Umbilical cord (tissue), 2 donors: ENCODE measurements at places on chromosomes 2 and 18.

- no peak for DNase-seq
Observed at GRCh38 chr2:241232736-241233575, 44.5 kb downstream of the ANO7 start.

DNA sequence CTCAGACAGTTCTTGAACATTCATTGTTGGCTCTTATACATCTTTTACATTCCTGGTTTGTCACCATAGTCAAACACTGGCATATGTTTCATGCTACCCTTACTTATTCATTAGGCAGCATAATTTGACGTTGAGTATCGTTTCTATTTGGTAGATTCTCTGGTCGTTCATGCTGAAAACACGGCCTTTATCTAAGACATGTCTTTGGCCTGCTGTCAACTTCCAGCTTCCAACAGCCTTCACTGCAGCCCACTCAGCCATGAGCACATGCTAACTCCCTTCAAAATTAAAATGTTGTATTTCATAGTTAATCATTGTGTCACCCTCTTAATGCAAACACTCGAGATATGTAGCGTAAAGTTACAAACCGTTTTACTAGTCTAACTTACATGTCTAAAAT, 493.0 kb upstream of the NRP2 start:
- DNase-seq: no peak

GRCh38 chr2:118974103-118974993, 32.4 kb downstream of the MARCO start:
- DNase-seq: no peak

DNA sequence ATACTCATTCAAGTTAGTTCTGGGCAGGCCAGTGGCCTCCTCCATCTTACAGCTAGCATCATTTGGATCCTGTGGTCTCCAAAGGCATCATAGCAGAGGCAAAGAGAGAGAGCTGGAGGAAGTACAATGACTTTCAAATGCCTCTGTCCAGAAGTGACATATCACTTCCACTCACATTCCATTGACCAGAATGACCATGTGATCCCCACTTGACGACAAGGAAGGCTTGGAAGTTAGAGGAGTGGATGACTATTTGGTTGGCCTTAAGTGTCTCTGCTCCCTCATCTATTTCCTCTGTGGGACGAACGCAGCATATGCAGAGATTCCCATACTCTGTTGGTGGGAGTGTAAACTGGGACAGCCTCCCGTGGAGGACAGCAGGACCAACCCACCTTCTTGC, 27.8 kb upstream of the MLPH start:
- no peak for DNase-seq

- no peak for DNase-seq
Observed at GRCh38 chr2:18455236-18455862, 105.1 kb downstream of the RDH14 start.

GRCh38 chr18:3869848-3870247, 419.9 kb downstream of the TGIF1 start:
- peak; percentile 41 for DNase-seq

DNA sequence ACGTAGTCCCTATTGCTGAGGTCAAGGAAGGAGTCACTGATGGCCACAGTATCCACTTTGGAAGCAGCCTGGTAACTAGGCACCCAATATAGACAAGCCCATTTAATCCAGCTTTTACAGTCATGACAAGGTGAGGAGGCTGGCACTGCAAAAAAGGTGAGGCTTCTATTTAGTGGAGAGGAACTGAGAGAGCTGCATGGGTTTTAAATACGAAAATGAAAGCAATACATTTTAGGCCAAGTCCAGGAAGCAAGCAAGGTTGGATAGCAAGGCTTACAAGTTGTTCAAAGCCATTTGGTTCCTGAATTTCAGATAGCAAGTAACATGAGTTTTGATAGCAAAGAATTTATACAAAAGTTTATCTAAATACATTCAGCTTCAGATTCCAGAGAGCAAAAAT, 80.4 kb downstream of the SGPP2 start:
- no peak for DNase-seq

DNA sequence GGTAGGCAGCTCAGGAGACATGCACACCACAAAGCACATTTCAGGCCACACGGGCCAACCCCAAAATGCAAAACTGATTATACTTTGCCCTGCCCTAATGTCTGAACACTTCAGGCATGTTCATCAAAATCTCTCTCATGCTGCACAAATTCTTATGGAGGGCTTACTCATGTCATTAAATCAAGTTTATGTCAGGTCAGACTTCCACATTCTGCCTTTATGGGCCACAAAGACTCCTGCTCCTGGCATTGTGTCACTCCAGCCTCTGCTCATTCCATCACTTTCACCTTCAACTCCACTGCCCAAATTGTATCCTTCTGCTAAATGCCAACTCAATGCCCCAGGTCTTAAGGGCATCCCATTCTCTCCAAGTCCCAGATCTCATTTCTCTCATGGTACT, 9.2 kb downstream of the UXS1 start:
- DNase-seq: no peak

GRCh38 chr18:34242739-34243138, 18.0 kb upstream of the NOL4 start:
- no peak for DNase-seq

DNA sequence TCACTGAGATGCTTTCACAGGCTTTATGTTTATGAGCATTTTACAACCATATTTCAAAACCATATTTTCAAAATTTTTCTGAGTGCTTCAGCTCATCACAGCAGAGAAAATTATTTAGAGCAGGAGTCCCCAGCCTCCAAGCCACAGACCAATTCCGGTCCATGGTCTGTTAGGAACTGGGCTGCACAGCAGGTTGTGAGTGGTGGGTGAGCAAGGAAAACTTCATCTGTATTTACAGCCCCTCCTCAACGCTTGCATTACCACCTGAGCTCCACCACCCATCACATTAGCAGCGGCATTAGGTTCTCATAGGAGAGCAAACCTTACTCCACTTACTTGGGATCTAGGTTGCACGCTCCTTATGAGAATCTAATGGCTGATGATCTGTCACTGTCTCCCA, 165.6 kb downstream of the SEPTIN10 start:
- no peak for DNase-seq
